ENCODE measurements at places on chromosomes 4 and X.

DNA sequence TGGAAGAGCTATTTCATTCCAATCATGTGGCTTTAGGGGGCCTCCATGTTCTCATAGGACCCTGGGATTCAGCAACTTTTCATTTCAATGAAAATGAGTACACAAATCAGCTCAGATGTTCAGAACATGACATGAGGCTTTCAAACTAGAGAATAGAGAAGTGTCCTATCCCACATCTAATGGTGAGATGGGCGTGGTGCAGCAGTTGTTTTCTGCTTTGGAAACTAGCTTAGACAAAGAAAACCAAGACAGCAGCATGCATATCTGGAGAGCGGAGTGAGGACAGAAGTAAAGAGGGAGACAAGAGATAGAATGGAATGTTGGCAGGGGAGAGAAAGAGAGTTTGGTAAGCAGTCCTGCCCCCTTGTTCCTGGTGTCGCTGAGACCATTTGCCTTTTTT, 1009.1 kb upstream of the IGFBP7 start:
- DNase-seq, result no peak

DNA sequence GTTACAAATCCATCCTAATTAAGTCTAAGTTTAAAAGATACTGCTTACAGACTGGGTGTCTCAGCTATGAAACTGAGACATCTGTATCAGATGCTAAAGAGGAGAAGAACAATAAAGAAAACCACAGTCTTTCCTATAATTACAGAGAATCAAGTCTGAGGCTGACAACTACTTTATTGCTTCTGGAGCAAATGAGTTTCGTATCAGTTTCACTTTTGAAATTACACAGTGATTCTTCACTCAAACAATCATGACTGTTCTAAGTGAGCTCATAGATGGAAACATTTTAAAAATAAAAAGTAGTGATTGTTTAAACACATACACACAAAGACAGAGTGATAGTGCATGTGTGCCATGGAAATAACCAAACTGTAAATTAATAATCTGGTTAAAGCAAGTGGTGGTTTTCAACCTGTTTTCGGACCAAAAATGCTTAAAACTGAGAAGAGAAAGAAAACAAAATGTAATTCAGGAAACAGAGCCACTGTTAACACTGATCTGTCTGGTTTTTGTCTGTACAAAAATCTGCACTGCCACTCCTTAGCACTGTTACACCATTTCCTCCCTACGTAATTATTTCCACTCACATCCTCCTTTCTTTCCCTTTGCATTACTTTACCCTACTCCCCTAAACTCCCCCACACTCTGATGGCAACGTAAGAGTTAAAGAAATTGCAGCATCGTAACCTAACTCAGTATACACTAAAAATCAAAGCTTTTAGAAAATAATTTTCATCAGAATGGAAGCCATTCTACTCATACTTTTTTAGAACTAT, 12.5 kb downstream of the RFC1 start:
- DNase-seq, result no peak

DNA sequence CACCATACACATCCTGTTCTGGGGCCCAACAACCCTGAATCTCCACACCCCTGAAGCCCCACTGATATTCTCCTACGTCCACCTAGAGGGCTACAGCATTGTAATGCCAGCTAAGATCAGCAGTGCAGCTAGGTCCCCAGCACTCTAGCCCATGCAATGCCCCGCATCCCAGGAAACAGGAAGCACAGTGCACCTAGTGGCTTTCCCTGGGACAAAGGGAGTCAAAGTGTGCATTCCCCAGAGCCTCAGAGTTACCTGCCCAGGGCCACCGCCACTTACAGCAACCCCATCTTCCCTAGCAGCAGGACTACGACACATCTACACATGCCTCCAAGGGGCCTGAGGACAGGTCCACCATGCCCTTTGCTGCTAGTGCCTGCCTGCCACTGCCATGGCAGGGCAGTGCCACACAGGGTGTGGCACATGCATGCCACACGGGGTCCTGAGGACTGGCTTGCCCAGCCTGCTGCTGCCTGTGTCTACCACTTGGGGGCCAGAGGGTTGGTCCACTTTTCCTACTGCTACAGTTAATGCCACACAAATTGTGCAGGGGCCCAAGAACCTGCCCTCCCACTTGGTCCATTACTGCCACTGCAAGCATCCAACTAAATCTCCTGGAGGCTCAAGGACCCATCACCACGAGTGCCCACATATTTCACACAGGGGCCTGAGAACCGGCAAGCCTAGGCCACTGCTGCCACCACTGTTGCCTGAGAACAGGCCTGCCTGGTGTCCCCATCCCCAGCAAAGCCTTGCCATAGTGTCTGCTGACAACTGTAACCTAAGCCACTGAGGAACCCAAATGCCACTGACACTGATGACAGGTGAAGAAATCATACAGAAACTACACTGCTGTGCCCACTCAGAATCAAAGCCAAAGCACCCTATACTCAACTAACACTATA, 23.7 kb downstream of the TLR6 start:
- no peak for DNase-seq

DNA sequence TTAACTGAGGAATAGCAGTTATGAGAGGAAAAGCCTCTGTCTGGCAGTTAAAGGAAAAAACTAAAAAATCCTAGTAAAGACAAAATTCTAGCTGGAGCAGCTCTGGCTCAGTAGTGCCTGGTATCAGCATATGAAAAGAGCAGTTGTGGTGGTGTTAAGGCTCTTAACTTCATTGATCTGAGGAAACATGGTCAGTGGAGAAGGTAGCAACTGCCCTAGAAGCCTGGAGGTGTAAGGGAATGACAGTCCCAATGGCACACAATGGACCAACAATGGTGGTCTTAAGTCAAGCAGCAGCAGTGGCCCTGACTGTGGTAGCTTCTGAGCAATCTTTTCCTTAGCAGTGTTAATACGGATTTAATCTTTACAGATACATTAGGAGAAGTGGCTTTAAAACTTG, 189.6 kb upstream of the POF1B start:
- DNase-seq, result no peak

DNA sequence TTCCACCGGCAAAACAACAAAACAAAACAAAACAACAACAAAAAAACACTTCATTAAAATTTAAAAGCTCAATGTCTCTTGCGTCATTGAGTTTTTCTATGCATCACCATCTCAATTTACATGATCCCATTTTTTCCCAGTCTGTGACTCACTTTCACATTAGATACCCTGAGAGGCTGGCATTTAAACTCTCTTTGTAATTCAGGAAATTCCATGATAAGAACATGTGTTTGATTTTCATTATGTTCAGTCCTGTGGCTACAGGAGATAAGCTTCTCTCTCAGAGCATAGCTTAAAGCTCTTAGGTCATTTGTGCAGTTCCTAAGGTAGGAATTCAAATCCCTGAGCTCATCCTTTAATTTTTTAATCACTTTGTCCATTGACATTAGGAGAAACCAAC, 104.6 kb downstream of the NBDY start:
- DNase-seq, result no peak

- DNase-seq, result no peak
Measured at GRCh38 chrX:38249965-38250364, 29.3 kb upstream of the SRPX start.

- no peak for DNase-seq
Measured at GRCh38 chrX:131621650-131622049, 77.8 kb downstream of the OR13H1 start.

DNA sequence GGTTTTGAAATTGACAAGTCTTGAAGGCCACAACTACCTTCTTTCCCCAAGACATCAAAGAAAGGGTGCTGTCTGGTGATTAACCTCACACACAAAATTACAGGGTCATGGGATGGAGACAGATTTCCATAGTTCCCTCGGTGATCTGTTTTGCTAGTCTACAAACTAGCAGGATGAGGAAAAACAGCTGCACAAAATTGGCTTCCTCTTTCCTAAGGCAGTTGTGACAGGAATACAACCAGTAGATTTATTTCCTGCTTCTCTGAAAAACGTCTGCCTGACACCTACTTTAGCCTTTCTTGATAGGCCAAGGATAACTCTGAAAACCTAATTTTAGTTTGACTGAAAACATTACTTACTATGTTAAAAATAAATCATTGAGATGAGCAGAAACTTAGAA, 39.6 kb downstream of the DKK2 start:
- no peak for DNase-seq

DNA sequence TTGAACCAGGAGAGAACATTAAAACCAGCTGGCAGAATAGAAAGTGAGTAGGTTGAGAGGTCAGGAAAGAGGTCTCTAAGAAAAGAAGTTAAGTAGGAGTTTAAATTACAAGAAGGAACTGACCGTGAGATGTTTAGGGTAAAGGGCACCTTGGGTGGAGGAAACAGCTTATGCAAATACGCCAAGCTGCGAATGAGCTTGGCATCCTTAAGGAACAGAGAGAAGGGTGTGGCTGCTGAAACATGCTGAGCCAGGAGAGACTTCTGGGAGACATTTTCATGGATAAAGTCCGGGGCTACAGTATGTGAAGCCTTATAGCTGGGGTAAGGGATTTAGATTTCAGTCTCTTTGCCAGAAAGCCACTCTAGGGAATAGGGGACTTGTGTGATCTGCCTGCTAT, 249.1 kb downstream of the KCNIP4 start:
- no peak for DNase-seq
